Stimulated activated CD4-positive, alpha-beta T cell treated with anti-CD3 and anti-CD28 coated beads, TNF-alpha, amount 100 ng/mL, for 1 hour (primary cell): ENCODE measurements at places on chromosomes 1 and 21.

GRCh38 chr1:93501399-93501798 is 53.5 kb downstream of the FNBP1L start:
- DNase-seq, result no peak

DNA sequence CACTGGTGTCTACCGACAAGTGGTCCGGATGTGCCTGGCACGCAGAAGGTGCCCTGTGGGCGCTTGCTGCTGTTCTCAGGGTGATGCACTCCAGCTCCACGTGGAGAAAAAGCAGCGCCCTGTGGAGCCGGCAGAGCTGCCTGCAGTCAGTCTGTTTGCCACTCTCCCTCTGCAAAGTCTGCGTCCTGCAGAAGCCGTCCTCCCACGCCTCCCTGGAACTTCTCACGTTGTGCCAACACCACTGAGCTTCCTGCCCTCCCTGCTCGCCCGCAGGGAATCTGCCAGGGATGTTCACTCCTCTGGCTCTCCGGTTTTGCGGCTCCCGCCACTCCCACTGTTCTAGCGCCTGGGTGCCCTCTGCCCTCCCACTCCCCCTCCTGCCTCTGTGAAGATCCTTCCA is 19.8 kb upstream of the UBXN10 start:
- DNase-seq, result no peak

DNA sequence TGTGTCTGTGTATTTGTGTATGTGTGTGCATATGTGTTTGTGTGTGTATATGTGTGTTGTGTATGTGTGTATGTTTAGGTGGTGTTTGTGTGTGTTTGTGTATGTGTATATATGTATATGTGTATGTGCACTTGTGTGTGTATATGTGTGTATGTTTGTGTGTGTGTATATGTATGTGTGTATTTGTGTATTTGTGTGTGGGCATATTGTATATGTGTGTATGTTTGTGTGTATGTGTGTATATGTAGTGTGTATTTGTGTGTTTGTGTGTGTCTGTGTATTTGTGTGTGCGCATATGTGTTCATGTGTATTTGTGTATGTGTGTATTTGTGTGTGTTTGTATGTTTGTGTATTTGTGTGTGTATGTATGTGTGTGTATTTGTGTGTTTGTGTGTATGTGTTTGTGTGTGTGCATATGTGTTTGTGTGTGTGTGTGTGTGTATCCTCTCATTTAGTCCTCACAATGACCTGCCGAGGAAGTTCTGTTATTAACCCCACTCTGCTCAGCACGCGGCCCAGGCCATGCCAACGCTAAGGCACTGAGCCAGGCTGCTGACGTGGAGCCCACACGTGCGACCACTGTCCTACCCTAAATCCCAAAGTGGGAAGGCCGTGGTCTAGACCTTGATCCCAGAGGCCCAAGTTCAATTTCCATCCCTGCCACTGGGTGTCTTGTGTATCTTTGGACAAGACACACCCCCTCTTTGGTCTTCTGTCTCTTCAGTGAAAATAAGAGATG is 43.2 kb upstream of the TMEM51 start:
- DNase-seq, result no peak

GRCh38 chr1:5296095-5296494 is 641.7 kb downstream of the AJAP1 start:
- no peak for DNase-seq

- DNase-seq, result no peak
Measured at GRCh38 chr1:78263459-78263858, 217.7 kb downstream of the GIPC2 start.

DNA sequence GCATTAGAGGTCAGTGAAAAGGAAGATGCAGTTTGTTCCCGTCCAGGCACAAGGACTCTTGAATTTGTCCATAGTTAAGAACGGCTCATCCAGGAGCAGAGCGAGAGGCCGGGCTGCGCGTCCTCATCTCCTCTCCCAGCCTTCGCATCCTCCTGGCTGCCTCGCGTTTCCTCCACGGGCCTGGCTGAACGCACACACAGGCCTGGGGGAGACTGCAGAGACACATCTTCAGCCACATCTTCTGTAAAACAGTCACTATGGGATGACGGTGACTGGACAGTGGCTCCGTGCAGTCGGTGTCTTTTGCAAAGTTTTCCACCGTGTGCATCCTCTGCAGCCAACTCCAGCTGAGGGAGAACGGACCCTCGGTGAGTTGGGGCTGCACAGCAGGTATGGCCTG is 89.7 kb downstream of the PSMG1 start:
- DNase-seq, result no peak

- no peak for DNase-seq
Measured at GRCh38 chr1:25863486-25864262, 4.4 kb upstream of the AUNIP start.

- no peak for DNase-seq
Measured at GRCh38 chr1:66951513-66951912, 26.7 kb downstream of the MIER1 start.

GRCh38 chr21:44818640-44819011 is 764 bp upstream of the SUMO3 start:
- DNase-seq, result no peak

DNA sequence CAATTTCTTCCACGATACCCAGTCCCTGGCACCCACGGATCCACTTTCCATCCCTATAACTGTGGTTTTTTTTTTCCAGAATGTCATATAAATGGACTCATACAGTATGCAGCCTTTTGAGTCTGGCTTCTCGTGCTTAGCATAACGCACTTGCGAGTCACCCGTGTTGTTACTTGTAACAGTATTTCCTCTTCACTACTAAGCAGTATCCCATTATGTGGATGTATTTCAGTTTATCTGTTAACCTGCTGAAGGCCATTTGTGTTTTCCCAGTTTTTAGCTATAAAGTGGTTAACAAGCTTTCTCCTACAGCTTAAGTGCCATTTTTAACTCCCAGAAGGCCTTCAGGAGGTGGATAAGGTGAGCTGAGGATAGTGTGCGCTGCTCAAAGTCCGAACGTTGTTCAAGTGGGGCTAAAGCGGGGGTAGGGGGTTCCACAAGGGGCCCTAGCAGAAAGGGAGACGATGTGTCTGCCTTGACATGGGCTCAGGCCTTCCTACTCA is 829 bp downstream of the ADAR start:
- no peak for DNase-seq

DNA sequence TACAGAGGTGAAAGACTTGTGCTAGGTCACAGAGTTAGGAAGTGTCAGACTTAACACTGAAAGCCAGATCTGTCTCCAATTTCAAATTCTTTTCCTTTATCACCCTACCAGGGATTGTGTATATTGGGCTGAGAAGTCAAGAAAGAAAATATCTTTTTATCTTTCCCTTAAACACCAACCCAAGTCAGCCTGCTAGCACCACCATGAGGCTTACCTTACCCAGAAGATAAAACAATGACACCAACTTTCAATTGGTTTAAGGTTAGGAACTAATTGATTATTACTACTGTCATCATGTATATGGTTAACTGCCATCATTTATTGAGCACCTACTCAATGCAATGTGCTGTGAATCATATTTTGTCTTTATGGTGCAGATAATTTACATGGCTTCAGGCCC is 178.9 kb upstream of the FOXD3 start:
- DNase-seq, result no peak

DNA sequence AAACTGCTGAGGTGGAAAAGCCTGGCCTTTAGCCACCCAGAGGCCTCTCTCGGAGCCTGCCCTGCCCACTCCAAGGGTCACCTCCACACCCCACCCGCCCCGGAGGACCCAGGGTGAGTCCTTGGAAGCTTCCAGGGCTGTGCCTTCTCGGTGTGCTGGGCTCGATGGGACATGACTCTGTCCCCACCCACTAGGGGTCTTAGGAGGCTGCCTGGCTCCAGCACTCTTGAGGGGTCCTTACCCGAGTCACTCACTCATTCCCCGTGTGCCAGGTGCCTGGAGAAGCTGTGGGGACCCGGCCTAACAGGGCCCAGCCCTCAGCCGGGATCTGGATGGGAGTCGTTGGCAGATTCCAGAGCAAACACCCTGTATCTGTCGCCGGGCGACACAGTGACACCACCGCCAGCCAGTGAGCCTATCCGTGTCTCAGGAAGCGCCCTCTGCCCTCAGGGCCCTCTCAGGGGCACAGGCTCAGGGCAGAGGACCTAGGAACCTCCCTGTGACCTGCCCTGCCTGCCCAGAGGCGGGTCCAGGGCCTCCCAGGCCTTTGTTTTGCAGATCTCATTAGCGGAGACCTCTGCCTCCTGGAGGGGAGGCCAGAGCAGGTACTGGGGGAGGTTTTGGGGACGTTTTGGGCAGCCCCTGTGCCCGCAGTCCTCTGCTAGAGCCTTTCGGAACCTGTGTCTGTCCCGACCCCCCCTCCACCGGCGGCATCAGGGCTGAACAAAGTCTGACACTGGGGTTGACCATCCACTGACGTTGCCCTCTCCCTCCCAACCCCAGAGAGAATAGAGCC is 3.1 kb upstream of the PRKCZ start:
- no peak for DNase-seq

DNA sequence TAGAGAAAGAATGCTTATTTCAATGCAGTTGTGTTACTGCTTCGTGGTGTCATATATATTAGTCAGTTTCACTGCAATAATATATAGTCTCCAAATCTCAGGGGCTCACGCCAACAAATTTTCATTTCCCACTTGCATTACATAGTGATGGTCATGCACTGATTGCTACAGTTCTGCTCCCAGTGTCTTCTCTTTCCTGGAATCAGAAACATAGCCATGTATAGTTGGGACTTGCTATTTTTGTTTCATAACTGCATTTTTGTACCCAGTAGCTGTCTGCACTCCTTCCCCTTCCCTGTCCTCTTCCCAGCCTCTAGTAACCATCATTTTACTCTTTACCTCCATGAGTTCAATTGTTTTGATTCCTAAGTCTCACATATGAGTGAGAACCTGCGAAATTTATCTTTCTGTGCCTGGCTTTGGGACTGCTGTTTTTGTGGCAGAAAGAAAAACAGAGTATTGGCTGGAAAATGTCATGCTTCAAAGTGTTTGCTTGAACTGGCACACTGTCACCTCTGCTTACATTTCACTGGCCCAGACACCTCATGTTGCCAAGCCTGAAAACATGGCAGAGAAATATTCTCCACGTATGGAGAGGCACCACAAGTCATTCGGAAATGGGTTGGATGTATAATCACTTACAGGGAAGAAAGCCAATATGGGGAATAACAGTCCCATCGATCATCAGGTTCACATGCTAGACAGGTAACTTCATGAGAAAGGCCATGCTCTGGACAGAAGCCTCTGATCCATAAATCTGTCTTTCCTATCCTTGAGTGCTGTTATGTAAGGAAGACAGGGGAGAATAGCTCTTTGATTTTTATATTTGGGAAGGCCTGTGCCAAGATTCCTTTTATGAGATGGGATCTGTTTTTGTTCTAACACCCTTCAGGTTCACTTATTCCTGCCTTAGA is 60.4 kb upstream of the BACH1 start:
- DNase-seq, result no peak

DNA sequence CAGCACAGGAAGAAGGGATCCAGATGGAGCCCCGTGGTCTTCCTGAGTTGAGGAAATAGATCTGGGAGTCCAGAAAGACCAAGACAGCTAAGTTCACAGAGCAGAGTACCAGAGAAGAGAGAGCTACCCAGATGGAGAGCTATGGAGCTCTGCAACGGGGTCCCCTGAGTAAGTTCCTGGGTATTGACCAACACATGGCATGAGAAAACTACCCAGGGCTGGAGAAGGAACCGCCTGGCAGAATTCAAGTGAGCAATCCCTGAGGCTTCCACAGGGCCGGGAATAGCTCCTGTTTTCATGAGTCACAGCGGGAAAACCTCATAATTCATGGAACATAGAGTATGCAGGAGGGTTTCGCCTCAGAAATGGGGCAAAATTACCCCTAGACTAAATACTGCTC is 19.7 kb downstream of the STPG1 start:
- DNase-seq, result no peak

GRCh38 chr1:189216886-189217285 is 1260.8 kb downstream of the BRINP3 start:
- DNase-seq, result no peak

- DNase-seq, result no peak
Measured at GRCh38 chr1:44855742-44856141, 12.7 kb upstream of the PTCH2 start.

DNA sequence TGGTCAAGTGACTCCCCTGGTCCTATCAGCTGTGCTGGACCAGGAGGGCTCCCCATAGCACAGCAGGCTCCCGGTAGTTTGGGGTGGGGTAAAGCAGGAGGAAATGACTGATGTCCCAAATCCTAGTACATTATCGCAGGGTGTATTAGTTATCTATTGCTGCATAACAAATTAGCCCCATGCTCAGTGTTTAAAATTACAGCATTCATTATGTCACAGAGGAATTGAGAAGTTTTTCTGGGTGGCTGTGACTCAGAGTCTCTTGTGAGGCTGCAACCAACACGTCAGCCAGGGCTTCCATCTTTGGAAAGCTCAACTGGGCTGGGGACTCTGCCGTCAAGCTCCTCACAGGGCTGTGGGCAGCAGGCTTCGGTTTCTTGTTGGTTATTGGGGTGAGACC is 34.3 kb upstream of the LAPTM5 start:
- DNase-seq, result no peak

DNA sequence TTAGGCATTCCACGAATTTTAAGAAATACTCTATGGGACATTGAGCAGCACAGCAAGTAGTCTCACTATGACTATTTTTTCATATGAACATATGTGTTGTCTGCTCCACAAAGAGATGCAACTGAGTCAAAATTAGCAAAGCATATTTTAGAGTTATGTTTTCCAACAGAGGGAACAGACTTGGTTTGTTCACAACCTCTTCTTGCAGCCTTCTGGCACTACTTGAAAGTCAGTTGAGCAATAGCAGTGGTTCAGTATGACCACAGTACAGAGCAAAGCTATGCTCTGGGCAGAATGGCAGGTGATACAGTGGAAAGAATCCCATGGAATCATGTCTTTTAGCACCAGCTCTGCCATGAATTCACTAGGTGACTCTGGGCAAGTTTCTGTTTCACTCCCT is 5.2 kb downstream of the CCN1 start:
- no peak for DNase-seq

DNA sequence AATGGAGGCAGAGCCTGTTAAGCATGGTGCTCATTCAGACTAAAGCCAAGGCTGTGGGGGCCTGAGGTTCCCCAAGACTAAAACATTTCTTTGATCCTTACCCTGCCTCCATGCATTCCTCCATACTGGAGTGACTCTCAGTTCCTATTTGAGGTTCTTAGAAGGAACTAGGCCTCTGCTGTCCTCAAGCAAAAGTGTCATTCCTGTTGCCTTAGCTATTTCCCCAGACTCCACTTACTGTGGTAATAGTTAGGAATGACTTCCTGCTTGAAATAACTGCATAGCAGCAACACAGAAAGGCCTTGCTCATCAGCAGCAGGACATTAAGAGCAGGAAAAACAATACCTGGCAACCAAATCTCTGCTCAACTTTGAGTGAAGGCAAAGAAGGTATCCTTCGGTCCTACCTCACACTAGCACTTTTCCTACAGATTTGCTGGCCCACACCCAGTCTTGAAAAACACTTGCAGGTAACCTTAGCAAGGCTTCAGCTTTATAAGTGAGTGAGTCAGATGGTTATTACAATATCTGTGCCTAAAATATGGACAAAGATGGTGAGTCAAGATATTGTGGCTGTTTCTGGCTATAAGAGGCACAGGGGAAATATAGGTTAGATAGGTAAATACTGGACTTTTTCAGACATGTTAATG is 14.8 kb downstream of the LRRC41 start:
- DNase-seq, result no peak
